Fibroblast of skin of scalp (primary cell): ENCODE measurements at places on chromosomes 5 and 9.

GRCh38 chr5:123367739-123368138 is 55.5 kb downstream of the CEP120 start:
- peak; percentile 13 for DNase-seq

- no peak for DNase-seq
Observed at GRCh38 chr9:95100071-95100627, 217.4 kb downstream of the FANCC start.

DNA sequence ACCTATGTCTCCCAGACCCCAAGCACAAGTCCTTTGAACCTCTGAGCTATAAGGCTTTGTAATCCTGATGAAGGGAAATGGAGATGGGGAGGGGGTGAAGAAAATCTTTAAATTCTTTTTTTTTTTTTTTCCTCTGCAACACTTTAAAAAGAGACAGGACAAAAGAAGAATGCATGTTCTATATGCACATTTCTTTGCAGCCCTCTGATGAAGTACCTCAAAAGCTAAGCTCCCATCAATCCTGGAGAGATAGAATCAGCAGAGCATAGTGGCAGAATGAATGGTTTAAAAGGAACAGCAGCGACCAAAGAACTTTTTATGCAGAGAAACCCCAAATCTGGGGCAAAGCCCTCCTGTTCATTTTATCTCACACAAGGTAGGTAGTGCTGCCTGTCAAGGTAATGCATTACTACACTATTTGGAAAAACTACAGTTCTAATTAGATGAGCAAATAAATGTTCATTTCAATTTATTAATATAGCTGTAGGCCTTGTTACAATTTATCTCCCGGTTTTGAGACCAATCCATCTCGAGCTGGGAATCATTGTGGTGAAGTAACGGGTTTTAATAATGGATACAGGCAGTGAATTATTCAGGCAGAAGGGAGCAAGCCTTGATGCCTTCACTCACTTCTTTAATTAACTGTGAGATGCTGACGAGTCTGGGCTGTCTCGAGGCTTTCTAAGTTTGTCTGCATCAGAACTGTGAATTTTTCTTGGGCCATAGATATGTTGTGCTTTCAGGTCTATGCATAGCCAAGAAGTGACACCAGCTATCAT is 173.5 kb upstream of the ZNF608 start:
- no peak for DNase-seq

- no peak for DNase-seq
Observed at GRCh38 chr9:68505681-68506409, 34.8 kb downstream of the TMEM252 start.

DNA sequence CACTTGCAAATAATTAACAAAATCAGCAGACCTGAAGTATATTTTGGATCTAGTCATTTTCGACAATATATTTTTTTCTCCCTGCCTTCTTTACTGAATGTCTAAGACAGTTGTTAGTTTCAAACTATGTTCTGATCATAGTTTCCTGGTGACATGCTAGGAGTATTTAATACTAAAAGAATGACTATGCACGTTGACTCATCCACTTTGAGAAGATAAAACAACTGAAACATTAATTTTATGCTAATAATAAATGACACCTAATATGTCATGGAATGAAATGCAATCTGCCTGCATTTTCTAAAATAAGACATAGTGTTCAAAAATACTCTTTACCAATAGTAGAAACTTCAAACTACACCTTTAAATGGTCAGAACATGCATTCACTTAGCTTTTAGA is 2123.7 kb upstream of the C9orf72 start:
- DNase-seq: peak; percentile 83

DNA sequence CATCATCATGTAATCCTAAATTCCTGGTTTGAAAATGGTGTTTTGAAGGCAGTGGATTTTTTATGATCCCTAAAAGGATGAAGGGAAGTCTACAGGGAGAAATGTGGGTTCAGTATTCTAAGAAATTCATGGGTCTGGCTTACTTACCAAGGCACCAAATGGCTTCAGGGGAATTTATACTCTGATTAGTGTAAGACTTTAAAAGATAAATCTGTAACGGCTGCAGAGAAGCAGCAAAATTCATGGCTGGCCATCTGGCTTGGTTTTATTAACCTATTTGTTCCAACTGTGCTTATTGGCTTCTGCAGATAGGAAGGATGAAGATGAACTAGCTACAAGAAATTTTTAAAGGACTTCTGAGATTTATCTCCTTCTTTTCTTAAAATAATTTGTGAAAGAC is 222.8 kb downstream of the TENT4A start:
- no peak for DNase-seq

DNA sequence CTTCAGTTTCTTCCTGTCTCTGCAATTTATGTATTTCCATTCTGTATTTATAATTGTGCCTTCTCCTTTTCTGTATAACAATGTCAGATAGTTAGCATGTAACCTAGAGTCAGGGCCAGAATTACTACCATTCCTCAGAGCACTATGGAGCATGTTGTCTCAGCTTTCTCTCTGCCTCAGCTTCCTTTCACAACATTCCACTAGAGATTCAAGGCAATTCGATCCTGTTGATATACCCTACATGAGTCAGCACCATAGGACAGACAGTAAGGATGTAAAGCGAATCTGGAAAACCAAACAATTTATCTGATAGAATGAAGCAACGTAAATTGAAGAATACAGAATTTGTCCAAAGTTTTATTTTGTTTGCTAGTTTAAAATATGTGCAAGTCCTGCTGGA is 728.3 kb upstream of the SEMA6A start:
- peak; percentile 32 for DNase-seq

GRCh38 chr9:119898316-119898715 is 529.1 kb upstream of the BRINP1 start:
- no peak for DNase-seq

GRCh38 chr5:16147179-16147900 is 32.3 kb downstream of the MARCHF11 start:
- no peak for DNase-seq

DNA sequence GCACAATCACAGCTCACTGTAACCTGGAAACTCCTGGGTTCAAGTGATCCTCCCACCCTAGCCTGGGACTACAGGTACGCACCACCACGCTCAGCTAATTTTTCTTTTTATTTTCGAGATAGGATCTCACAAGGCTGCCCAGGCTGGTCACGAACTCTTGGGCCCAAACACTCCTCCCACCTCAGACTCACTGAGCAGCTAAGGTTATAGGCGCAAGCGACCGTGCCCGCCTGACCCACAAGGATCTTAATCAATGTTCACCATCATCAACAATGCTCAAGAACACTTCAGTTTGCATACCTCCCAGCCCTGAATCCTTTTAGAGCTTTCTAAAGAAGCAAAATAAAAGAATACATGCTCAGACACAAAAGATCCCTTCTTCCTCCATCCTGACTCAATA is 13.2 kb downstream of the ETF1 start:
- no peak for DNase-seq

GRCh38 chr5:39443911-39444310 is 19.1 kb upstream of the DAB2 start:
- no peak for DNase-seq

DNA sequence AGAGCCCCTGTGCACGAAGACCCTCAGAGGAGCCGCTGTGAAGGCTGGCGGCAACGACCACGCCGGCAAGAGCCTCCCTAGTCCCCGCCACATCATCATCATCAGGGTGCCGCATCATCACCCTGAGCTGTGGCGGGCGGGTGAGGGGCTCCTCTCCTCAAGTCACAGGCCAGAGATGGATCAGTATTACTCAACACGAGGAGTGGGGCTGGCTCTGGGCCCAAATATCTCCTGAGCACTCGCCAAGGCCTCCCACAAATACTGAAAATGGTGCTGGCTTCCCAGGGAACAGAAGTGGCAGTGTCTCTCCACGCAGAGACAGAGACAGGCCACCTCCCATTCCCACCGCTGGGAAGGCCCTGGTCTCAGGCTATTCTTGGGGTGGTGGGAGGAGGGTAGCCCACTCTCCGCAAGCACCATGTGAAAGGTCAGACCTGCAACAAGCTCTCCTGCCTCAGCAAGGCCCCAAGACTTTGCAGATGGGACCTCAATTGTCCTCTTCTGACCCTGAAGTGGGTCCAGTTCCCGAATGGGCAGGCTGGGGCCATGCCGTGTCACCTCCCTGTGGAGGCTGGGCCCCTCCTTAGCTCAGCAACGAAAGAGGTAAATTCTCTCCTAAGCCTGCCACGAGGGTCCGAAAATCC is 39.3 kb upstream of the ZNF354A start:
- no peak for DNase-seq

DNA sequence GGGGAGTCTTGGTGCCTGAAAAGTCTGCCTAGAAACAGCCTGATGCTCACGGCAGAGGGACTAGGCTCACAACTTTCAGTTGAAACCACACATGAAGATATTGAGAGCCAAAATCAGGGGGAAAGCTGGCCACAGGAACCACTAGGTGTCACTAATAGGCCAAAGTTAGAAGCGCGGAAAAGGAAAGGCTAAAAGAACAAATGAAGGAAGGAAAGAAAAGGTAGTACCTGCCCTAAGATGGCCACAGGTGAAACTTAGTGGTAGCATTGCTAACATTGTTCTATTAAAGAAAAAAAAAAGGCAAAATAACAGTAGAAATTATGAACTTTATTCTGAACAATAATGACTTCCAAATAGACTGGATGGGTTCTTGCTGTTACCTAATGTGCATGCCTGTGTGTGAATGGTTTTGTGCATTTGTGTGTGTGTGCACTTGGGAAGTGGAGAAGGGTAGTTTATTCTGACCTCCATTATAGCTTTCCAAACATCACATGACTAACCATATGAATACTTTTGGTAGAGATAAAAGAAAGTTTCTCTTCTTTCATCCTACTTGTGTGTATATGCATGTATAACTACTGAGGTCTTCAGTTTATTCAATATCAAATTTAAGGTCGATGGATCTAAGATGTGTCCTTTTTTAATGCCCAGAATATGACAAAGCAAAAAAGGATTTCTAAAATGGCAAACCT is 2.1 kb upstream of the RFESD start:
- DNase-seq: peak; percentile 60

DNA sequence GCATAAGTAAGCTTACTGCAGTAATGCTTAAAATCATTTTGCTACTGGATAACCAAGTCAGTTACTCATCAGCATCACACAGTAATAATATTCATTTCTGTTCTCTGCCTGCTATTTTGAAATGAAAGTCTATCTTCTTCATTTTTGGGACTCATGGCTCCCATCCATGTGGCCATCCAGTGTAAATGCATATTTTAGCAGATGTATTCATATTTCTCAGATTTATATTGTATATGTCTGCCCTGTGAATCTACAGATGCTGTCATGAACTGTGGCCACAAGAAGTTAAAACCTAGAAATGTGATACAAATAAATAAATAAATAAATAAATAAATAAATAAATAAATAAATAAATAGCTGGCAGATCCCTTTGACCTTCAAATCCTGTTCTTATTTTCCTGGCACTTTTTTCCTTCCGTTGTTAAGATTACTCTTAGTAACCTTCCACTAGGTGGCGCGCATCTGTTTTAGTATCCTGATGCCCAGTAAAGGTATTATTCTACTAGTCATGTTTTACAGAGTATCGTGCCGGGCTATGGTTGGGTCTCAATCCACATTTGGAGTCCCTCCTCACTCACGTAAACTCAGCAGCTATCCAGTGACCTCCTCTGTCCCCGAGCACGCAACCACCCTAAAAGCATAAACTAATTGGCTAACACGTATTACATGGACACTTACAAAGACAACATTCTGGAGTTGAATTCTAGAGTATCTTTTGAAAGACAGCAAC is 79.2 kb upstream of the IL7R start:
- peak; percentile 79 for DNase-seq

DNA sequence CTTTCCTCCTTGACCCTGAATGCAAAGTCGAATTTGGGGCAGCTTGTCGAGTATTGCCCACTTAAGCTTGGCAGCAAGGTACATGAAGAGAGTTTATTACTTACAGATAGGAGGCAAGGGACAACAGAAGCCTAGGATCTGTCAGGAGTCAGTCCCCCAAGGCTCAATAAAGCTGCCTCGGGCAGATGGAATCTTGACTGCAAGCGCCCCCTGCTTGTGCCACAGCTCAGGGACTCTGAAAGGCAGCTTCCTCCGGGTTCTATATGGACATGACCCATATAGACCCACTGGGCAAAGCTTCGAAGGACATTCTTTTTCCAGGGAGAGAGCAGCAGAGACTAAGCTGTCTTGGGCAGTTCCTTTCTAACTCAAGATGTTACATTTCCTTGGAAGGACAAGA is 971.5 kb downstream of the EFNA5 start:
- no peak for DNase-seq

DNA sequence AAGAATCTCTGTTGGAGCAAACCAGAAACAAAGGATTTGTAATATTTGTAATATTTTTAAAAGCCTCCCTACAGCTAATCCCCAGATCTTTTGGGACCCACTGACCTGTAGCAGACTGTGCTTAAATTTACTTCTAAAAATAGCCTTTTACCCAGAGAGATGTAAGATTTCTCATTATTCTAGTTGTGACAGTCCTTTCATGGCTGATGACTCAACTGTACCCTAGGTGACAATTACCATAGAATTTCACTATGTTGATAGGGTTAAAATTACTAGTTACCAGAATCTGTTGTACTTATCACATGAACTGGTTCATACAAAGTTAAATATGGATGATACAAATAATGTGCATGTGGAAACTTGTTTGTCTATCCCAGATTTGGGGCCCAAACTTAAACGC is 543.9 kb upstream of the SEMA6A start:
- no peak for DNase-seq

DNA sequence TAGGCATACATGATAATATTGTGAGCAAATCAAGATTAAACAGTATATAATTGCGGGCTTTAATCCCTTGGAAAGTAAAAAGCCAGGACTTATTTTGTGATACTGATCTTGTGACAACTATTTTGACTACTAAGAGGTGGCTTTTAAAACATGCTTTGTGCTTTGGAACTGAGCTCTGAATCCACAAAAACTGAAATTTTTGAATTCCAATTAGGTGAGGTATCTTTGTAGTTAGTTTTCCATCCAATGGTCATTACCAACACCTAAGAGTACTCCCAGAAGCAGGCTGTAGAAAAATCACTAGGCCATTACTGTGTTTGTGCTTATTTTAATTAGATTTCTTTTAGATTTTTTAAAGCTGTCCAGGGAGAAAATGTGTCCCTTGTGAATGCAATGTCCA is 559.5 kb upstream of the WWC1 start:
- DNase-seq: no peak

DNA sequence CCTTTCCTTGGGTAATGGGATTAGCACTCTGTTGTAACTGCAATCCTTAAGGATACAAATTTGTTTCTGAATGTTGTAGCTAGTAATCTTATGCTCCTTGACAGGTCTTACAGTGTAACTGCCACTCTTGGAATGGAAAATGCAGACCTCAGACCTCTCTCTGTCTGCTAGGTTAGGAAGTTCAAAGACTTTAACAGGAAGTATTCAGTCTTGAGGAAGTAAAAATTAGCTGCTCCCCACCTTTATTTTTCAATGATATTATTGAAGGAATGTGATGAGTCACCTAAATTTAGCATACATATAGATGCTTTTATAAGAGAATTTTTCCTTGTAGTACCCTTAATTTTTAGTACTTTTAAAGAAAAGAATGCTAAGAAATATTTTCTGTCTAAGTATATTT is 71.5 kb downstream of the PAM start:
- no peak for DNase-seq

- DNase-seq: no peak
Observed at GRCh38 chr5:66529704-66530103, 66.5 kb upstream of the MAST4 start.

GRCh38 chr9:84856181-84856632 is 186.7 kb downstream of the NTRK2 start:
- peak; percentile 68 for DNase-seq

- no peak for DNase-seq
Observed at GRCh38 chr9:133958756-133959155, 33.4 kb downstream of the VAV2 start.
